Progenitor cell of endocrine pancreas (in vitro differentiated cells): ENCODE measurements at places on chromosomes 7 and 10. TPM values are rescaled to one million over a fixed set of nuclear protein-coding genes. Genes with fewer than 3 reads are reported as not detected.

DNA sequence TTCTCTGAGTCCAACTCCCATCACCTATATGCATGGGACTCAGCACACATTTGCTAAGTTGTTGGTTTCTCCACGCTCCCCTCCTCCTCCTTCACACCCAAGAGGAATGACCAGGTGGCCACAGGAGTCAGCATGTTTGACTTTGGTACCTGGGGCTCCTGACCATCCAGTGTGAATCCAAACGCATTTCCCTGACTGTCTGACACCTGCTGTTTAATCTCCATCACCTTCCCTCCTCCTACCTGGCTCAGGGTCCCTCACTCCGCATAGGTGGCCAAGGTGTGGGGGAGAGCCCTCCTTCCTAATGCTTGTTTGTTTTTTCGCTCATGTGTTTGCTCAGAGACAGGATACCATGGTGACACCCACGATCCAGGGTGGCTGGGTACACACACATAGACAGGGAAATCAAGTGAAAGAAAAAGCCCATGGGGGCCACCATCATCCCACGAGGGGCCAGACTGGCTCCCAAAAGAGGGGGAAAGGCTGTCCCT, 194.9 kb downstream of the KCNMA1 start:
- H3K27me3 ChIP-seq, result peaks cover 9% of the 10 kb centered on the region
- H3K4me3 ChIP-seq, result no peak overlapping the region
- no peak for DNase-seq
- peaks cover 10% of the 10 kb centered on the region for H3K4me1 ChIP-seq
- no peaks in the 10 kb centered on the region for H3K36me3 ChIP-seq

- no peaks in the 10 kb centered on the region for H3K4me1 ChIP-seq
- H3K27me3 ChIP-seq, result no peaks in the 10 kb centered on the region
- peaks cover 2% of the 10 kb centered on the region for H3K36me3 ChIP-seq
These were observed 22.8 kb downstream of the CFAP46 start for GRCh38 chr10:132919374-132920100.

DNA sequence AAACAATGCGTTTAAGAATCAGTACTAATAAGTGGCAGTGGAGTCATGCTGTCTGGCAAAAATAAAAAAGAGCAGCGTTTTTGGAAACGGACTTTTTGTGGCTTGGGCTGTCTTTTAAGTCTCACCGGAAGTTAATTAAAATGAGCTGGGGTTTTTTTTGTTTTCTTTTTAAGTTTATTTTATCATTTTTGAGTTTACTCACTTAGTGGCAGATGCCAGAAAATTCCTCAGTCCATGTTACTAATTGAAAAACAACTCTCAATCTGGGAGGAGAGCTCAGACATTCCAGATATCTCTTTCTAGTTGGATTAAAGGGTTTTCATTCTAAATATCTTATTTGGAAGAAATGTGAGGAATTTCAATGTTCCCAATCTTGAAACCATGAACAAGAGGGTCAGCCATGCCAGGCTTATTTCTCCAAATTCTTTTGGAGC, 133.8 kb upstream of the AGR3 start:
- H3K27me3 ChIP-seq, result no peaks in the 10 kb centered on the region
- no peak overlapping the region for H3K27ac ChIP-seq
- no peak for DNase-seq
- no peak overlapping the region for H3K4me3 ChIP-seq
- H3K4me1 ChIP-seq, result peaks cover 4% of the 10 kb centered on the region
- no peaks in the 10 kb centered on the region for H3K36me3 ChIP-seq

MYPN gene
- total RNA-seq, result 0.05 and 0.22 TPM in 2 replicates

MMD2 gene
- total RNA-seq, result not detected in 2 replicates

GRCh38 chr7:8378349-8379019, 54.9 kb upstream of the NXPH1 start:
- H3K27me3 ChIP-seq, result no peaks in the 10 kb centered on the region
- H3K27ac ChIP-seq, result no peak overlapping the region
- H3K4me1 ChIP-seq, result peaks cover 7% of the 10 kb centered on the region
- H3K4me3 ChIP-seq, result no peak overlapping the region
- DNase-seq, result no peak

DNA sequence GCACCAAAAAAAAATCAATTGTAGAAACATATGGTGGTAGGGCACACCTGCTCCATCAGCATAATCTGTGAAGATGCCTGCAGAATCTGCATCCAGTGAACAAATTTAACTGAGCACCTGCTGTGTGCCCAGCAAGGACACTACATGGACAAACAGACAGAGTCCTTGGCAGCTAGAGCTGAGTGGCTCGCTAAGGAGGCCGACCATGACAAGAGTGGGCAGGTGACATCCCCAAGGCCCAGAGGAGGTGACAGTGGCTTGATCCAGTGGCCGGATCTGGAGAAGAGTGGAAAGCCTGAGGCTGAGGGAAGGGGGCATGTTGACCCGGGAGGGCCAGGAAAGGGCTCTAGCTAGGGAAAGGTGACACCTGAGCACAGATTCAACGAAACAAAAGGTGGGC, 68.1 kb downstream of the MAD1L1 start:
- peaks cover 13% of the 10 kb centered on the region for H3K4me1 ChIP-seq
- no peak for DNase-seq
- H3K4me3 ChIP-seq, result no peak overlapping the region

DNA sequence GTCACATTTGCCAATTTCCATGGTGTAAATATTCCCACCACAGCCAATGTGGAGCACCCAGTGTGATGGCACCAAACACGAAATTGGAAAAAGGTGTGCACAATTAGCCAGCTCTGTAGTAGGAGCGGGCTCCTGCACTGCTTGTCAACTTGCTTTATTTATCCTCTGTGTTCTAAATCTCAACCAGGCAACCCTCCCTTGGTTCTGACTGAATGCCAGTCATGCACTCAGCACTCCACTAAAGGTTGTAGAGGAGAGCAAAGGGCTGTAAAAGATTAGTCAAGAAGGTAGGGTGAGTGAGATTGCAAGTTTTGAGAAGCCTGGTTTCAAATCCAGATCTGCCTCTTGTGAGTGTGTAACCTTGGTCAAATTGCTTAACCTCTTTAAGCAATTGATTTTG, 71.5 kb upstream of the EGR2 start:
- no peaks in the 10 kb centered on the region for H3K36me3 ChIP-seq
- H3K4me3 ChIP-seq, result no peak overlapping the region
- peaks cover 4% of the 10 kb centered on the region for H3K27me3 ChIP-seq
- no peak overlapping the region for H3K27ac ChIP-seq
- H3K4me1 ChIP-seq, result peaks cover 4% of the 10 kb centered on the region

DNA sequence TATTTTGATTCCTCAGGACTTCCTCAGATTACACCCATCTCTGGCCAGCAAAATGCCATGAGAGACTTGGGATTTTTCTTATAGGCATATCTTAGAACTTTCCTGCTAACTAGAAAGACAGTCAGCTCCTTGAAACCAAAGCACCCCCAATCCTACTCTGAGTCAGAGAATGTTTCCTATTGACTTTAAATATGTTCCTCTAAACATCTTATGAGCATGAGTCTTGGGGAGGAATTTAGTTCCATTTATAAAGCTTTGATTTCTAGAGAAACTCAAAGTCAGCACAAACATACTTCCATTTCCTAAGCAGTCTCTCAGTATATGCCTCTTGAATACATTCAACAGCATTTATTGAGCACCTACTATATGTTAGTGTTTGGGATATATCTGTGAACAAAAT, 128.5 kb downstream of the INHBA start:
- DNase-seq, result no peak
- H3K4me1 ChIP-seq, result peaks cover 3% of the 10 kb centered on the region
- no peaks in the 10 kb centered on the region for H3K36me3 ChIP-seq
- H3K27ac ChIP-seq, result no peak overlapping the region
- no peaks in the 10 kb centered on the region for H3K27me3 ChIP-seq
- H3K4me3 ChIP-seq, result no peak overlapping the region

PLPP4 gene
- not detected in 2 replicates for total RNA-seq

DNA sequence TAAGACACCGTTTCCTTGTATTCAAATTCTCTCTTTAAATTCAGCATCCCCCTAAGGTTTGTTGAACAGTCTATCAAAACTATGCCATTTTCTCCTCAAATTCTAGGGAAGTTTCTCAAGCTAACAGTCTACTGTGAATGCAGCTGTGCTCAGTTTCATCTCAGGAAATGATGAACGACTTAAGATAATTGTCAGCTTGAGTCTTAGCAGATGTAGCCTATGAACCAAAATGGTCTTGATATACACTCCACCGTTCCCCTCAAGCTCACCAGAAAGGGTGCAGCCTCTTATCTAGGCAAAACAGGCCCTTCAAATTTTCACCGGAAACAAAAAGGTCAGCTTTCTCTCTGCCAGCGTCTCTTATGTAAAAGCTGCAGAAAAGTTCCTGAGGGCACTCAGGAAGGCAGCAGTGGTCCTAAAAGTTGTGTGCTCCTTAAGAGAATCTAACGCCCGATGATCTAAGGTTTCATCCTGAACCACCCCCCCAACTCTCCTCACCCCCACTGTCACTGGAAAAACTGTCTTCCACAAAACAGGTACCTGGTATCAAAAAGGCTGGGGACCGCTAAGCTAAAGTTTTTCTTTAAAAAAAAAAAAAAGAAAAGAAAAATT, 2.1 kb downstream of the DNAJC9 start:
- peaks cover 18% of the 10 kb centered on the region for H3K36me3 ChIP-seq
- no peak for DNase-seq
- no peaks in the 10 kb centered on the region for H3K27me3 ChIP-seq
- H3K4me3 ChIP-seq, result peak overlapping the region; percentile 99
- peak overlapping the region; percentile 85 for H3K27ac ChIP-seq

SORCS3 gene
- total RNA-seq, result 0.24 and 0.31 TPM in 2 replicates

LRGUK gene
- 2.6 and 2.9 TPM in 2 replicates for total RNA-seq

DNA sequence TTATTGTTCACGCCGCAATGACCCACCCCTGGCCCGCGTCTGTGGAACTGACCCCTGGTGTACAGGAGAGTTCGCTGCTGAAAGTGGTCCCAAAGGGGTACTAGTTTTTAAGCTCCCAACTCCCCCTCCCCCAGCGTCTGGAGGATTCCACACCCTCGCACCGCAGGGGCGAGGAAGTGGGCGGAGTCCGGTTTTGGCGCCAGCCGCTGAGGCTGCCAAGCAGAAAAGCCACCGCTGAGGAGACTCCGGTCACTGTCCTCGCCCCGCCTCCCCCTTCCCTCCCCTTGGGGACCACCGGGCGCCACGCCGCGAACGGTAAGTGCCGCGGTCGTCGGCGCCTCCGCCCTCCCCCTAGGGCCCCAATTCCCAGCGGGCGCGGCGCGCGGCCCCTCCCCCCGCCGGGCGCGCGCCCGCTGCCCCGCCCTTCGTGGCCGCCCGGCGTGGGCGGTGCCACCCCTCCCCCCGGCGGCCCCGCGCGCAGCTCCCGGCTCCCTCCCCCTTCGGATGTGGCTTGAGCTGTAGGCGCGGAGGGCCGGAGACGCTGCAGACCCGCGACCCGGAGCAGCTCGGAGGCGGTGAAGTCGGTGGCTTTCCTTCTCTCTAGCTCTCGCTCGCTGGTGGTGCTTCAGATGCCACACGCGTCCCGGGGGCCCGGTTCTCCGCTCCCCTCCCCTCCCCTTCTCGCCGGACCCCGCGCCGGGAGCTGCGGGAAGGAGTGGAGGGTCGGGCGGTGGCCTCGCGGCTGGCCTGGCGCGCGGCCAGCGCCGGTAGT, at the start of gene CBX3:
CBX3 (plus strand) TSS at position 499 of the 772 bp plus-strand sequence. CDS start 1,254 bp downstream, outside the sequence.
- peaks cover 44% of the 10 kb centered on the region for H3K36me3 ChIP-seq
- H3K4me1 ChIP-seq, result peaks cover 43% of the 10 kb centered on the region
- H3K27ac ChIP-seq, result peak within 1 kb of the TSS; percentile 100
- peak within 1 kb of the TSS; percentile 100 for H3K4me3 ChIP-seq
- DNase-seq, result peak; percentile 77

ZNF800 gene
- total RNA-seq, result 27.5 and 28.2 TPM in 2 replicates

ZPBP gene
- not detected in 2 replicates for total RNA-seq

ASZ1 gene
- total RNA-seq, result not detected in 2 replicates

- no peaks in the 10 kb centered on the region for H3K27me3 ChIP-seq
- no peak for DNase-seq
- peaks cover 7% of the 10 kb centered on the region for H3K4me1 ChIP-seq
These were observed 71.7 kb downstream of the GNAT3 start for GRCh38 chr7:80439894-80440821.

FOXI2 gene
- total RNA-seq, result 1.7 and 4.7 TPM in 2 replicates

- peaks cover 11% of the 10 kb centered on the region for H3K27me3 ChIP-seq
- no peak overlapping the region for H3K4me3 ChIP-seq
- H3K4me1 ChIP-seq, result peaks cover 8% of the 10 kb centered on the region
- DNase-seq, result no peak
- H3K36me3 ChIP-seq, result no peaks in the 10 kb centered on the region
These were observed 286.7 kb downstream of the DPP6 start for GRCh38 chr7:154338701-154339506.

GRCh38 chr10:75061709-75062505, 49.5 kb upstream of the SAMD8 start:
- peak overlapping the region; percentile 17 for H3K27ac ChIP-seq
- H3K4me3 ChIP-seq, result no peak overlapping the region

GRCh38 chr10:43569681-43570080, 4.7 kb downstream of the ZNF239 start:
- H3K27ac ChIP-seq, result no peak overlapping the region
- peaks cover 19% of the 10 kb centered on the region for H3K4me1 ChIP-seq
- H3K36me3 ChIP-seq, result peaks cover 9% of the 10 kb centered on the region

- H3K27me3 ChIP-seq, result peaks cover 34% of the 10 kb centered on the region
- no peak overlapping the region for H3K27ac ChIP-seq
- H3K4me1 ChIP-seq, result peaks cover 6% of the 10 kb centered on the region
- no peaks in the 10 kb centered on the region for H3K36me3 ChIP-seq
- no peak overlapping the region for H3K4me3 ChIP-seq
- no peak for DNase-seq
These were observed 201.2 kb upstream of the PRKCQ start for GRCh38 chr10:6781133-6781770.

GRCh38 chr7:131424219-131424822, 96.6 kb downstream of the MKLN1 start:
- H3K4me3 ChIP-seq, result no peak overlapping the region
- no peaks in the 10 kb centered on the region for H3K27me3 ChIP-seq
- H3K4me1 ChIP-seq, result no peaks in the 10 kb centered on the region
- H3K36me3 ChIP-seq, result peaks cover 9% of the 10 kb centered on the region
- DNase-seq, result no peak

- DNase-seq, result no peak
- H3K27ac ChIP-seq, result no peak overlapping the region
- no peaks in the 10 kb centered on the region for H3K27me3 ChIP-seq
- H3K4me1 ChIP-seq, result peaks cover 12% of the 10 kb centered on the region
- peaks cover 9% of the 10 kb centered on the region for H3K36me3 ChIP-seq
- H3K4me3 ChIP-seq, result no peak overlapping the region
These were observed 16.3 kb downstream of the ABI1 start for GRCh38 chr10:26844396-26844975.
